Activated CD8-positive, alpha-beta memory T cell treated with anti-CD3 and anti-CD28 coated beads for 4 hours (primary cell): ENCODE measurements at places on chromosomes 4 and X.

DNA sequence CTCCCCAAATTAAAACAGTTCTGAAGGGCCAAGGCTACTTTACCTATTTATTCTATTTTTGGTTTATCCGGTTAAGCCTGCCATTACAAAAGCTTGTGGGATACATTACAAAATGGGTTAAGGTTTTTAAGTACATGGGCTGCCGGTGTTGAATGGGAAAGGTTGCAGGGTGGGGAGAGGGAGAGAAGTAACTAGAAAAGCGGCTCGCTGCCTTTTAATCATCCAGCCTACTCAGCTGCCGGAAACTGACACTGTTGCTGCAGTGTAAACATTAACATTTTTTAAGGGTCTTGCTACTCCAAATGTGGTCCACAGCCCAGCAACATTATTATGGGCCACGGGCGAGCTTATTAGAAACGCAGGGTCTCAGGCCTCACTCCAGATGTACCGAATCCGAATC, 1.5 kb upstream of the IL1RAPL1 start:
- no peak for DNase-seq

GRCh38 chr4:7199771-7200441, 7.6 kb downstream of the SORCS2 start:
- DNase-seq = no peak

DNA sequence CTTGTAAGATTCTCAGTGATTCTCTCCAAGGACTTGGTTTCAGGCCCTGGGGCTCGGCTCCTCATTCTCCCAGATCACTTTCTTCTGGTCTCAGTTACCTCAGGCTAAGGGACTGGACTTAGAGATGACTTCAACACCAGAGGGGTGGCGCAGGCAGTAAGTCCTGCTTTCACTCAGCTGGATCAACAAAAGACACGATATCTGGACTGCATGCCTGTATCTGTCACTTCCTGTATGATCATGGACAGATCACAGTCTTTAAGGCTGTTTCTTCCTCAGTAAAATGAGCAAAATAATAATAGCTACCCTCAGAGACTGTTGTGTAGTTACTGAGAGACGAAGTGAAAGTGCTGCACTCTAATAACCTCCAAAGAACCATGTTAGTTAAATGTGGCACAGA, 19.5 kb upstream of the CXCR3 start:
- no peak for DNase-seq

DNA sequence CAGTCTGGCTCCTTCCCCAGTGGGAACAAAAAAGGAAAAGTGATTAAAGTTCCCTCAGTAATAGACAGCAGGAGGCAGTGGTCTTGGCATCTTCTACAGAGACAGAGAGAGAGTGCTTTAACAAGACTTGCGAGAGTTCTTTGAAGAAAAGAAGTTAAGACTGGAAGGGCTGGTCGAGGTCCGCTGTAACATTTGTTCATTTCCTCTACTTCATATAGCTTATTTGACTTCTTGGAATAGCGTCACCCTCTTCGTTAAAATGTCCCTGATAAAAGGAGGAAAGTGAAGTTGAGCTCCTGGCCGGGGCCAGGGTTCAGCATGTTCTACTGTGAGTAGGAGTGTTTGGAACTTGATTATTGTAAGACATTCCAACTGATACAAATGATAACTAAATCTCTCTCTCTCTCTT, 179.8 kb downstream of the SLIT2 start:
- no peak for DNase-seq

DNA sequence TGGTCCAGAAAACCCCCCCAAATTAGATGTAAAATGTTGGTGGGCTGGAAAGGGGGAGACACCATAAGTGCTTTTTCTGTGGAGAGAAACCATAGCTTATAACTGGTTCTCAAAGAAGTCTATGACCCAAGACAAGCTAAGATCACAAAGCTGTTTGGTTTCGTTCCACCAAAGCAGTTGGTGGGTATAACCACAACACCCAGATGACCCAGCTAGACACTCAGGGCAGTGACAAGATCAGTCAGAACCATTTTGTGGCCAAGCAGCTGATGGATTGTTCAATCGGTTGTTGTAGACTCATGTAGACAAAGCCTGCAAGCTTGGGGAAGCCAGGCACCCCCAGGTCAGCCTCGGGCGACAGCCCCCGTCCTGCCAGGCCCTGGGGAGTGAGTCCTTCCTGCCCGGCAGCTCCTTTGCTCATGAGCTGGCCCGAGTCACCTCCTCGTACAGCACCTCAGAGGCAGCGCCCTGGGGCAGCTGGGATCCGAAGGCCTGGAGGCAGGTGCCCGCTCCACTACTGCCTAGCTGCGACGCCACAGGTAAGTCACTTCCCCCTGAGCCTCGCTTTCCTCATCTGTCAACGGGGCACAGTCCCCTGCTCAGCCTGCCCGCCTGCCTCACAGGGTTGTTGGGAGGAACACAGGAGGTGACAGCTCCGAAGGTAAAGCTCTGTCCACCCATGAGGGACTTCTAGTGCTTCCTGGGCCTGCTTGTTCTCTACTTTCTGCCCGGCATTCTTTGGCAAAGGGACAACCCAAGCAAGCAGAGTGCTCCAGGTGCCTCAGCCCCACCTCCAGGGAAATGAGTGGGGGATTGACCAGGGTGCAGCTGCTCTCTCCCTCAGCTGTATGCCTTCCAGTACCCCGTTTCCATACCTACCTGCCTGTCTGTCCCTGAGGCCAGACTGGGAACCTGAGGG, 65.2 kb upstream of the MTM1 start:
- DNase-seq = no peak

GRCh38 chr4:40986375-40986774, 228.0 kb downstream of the APBB2 start:
- DNase-seq = no peak

- no peak for DNase-seq
Measured at GRCh38 chrX:123206176-123206575, 22.1 kb downstream of the GRIA3 start.

GRCh38 chrX:19990151-19990555, 708 bp downstream of the BCLAF3 start:
- DNase-seq = no peak

GRCh38 chr4:7903791-7904516, 35.7 kb downstream of the AFAP1 start:
- no peak for DNase-seq

DNA sequence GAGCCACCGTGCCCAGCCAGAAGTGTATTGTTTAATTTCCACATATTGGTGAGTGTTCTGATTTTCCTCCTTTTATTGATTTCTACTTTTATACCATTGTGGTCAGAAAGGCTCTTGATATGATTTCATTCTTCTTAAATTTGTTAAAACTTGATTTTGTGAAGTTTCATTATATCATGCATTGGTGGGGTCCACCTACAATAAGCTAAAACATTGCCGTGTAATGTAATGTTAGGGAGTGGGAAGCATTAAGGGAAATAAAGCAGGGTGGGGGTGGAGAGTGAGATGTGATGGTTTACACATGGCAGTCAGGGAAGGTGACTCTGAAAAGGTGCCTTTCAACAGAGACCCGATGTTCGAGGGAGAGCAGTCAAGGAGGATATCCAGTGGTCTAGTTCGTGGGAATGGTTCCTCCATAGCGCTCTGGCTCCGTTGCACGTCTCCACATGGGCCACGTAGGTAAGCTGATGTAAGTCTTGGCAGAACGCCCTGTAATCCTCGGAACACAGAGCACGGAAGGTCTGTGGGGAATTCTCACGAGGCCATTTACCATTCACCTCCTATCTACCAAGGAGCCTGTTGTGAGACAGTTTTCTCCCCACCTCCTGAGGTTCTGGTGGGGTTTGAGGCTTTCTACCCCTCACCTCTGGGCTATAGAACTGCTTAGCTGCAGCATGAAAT, 7.7 kb upstream of the WDR13 start:
- no peak for DNase-seq
